ENCODE measurements at places on chromosomes 16 and 17.

- no peak for DNase-seq
These were observed 6.2 kb upstream of the ELAC2 start for GRCh38 chr17:13024016-13024415.

DNA sequence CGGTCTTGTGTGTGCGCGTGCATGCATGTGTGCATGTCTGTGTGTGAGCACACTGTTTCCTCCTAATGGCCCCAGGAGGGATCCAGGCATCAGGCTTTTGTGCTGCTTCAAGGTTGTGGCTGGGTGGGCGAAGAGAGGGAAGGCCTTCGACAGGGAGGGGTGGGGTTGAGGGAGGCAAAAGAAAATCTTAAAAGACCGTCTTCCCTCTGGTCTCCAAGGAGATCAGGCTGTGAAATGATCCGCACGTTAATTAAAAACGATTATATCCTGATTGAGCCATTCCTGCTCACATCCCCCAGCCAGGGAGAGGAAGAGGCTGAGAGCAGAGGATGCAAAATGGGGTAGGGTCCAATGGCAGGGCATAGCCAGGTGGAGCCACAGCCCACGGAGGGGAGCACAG is 46.9 kb downstream of the RAI1 start:
- DNase-seq, result no peak

DNA sequence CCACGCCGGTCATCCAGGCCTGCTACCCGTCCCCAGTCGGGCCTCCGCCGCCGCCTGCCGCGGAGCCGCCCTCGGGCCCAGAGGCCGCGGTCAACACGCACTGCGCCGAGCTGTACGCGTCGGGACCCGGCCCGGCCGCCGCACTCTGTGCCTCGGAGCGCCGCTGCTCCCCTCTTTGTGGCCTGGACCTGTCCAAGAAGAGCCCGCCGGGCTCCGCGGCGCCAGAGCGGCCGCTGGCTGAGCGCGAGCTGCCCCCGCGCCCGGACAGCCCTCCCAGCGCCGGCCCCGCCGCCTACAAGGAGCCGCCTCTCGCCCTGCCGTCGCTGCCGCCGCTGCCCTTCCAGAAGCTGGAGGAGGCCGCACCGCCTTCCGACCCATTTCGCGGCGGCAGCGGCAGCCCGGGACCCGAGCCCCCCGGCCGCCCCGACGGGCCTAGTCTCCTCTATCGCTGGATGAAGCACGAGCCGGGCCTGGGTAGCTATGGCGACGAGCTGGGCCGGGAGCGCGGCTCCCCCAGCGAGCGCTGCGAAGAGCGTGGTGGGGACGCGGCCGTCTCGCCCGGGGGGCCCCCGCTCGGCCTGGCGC is 2.4 kb downstream of the HIC1 start:
- DNase-seq, result no peak

DNA sequence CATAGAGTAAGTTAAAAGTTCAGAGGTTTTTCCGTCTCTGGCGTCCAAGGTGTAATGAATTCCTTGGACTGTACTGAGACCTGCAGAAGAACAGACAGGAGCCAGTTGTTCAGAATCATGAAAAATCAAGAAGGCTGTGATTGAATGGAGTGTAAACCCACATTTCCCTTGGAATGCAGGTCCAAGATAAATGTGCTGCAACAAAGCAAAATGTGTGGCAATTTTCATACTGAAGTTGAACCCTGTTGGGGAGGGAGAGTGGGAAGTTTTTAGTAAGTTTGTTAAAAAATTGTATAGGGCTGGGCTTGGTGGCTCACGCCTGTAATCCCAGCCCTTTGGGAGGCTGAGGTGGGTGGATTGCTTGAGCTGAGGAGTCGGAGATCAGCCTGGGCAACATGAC is 21.4 kb downstream of the GGNBP2 start:
- DNase-seq, result no peak

- DNase-seq, result no peak
These were observed 34.8 kb upstream of the CIBAR2 start for GRCh38 chr16:85146922-85147651.

Data from pons (tissue), 1 donor.